ENCODE measurements at places on chromosomes 7 and 10.

DNA sequence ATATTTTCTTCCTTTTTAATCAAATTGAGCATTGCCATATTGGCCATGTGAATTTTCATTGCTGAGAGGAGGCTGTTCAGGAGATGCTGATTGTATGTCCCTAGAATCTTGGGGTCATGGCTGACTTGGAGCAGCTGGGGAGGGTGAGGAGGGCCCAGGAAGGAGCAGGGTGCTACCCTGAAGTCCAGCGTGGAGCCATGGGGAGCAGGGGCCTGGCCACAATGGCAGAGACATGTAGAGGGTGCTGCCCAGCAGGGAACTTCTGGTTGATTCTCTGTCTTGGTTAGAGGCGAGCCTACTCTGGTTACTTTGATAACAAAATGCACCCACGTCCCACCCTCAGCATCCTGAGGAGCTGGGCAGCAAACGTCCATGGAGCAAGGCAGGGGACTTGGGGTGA is 186.0 kb downstream of the MYOF start:
- DNase-seq, result no peak

DNA sequence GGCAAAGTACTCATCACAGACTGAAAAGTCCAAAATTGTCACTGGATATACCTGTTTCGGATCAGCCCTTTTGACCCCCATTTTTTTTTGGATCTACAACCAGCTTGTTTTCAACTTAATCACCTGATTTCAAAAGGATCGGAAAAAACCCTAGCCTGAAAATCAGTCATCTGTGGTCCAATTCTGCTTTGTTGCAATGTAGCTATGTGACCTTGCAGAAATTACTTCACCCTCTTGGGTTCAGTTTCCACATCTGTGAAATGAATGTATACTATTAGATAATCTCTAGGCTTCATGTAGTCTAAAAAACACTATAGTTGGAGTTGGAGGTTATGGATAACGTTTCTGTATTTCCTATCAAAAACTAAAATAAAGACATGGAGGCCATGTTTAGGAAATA is 37.1 kb downstream of the STEAP4 start:
- no peak for DNase-seq

GRCh38 chr7:66429498-66430163 is 199.1 kb upstream of the KCTD7 start:
- DNase-seq, result no peak

GRCh38 chr7:158394936-158395335 is 192.7 kb downstream of the PTPRN2 start:
- DNase-seq, result no peak

GRCh38 chr7:136050462-136050847 is 73.3 kb upstream of the MTPN start:
- DNase-seq, result no peak

GRCh38 chr10:6123532-6123931 is 34.7 kb downstream of the RBM17 start:
- DNase-seq, result no peak

GRCh38 chr7:22642454-22642853 is 84.5 kb upstream of the IL6 start:
- no peak for DNase-seq

DNA sequence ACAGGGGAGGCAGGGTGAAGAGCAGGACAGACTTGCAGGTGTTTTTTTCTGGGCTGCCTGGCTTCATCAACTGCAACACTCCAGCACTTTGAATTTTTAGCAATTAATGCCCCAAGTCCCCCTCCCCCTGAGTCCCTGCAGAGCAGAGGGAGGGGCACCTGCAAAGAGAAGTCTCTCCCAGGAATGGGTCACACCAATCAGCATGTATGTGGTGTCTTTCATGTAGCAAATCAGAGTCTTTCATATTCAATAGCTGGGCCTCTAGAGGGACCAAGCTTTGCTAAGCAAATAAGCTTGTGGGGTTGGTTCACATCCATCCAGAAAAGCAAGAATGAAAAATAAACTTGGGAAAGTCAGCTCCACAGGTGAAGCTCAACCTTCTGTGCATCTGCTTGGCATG is 90.7 kb downstream of the PARP12 start:
- DNase-seq, result no peak

GRCh38 chr10:24483701-24484100 is 240.0 kb downstream of the ARHGAP21 start:
- no peak for DNase-seq

DNA sequence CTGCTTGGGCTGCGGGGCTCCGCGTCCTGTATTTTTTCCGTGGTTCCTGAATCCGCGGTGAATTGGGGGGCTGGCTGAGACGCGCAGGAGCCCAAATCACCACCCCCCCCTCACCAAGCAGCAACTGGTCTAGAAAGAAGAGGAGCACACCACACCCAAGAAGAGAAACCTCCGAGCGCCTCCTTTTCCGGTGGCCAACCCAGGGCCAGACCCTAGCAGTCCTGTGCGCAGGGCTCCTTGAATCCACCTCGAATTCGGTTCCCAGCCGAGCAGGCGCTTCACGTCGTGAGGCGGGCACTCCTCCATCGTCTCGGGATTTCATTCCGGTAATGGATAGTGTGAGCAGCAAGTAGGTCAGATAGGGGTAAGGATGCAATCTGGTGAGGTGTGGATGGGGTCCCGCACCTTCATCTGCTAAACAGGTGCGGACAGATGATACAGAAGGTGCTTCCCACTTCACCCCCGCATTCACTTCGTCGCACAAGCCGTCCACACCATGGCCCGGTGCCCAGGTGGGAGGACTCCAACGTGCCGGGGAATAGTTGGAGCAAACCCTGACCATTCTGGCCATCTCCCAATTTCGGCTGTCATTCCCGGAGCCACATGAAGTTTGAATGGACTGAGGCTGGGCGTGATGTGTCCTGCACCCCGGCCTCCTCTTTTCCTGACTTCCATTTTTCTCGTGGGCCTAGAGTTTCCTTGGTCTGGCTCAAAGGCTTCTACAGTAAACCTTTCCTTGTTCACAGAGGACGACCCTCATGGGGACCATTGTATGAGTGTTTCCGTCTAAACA is 19.8 kb upstream of the ZNF273 start:
- DNase-seq, result no peak

- no peak for DNase-seq
These were observed 60.2 kb downstream of the SEMA3E start for GRCh38 chr7:83588602-83589240.

DNA sequence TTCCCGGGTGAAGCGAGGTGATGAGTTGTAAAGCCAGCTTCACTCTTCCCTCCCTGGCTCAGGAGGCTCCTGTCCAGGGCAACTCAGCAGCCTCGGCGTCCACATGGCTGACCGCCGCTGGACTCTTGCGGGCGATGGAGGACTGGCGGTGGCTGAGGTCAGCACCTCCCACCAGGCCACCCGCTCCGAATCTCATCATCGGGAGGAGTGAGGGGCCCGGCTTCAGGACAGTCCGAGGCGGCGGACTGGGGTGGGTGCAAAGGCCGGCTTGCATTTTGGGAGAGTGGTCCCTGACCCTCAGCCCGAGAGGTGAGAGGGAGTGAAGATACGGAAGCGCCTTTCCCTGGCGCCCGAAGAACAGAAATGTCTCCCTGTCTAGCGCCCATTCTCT is 759 bp downstream of the DNAJB12 start:
- no peak for DNase-seq

DNA sequence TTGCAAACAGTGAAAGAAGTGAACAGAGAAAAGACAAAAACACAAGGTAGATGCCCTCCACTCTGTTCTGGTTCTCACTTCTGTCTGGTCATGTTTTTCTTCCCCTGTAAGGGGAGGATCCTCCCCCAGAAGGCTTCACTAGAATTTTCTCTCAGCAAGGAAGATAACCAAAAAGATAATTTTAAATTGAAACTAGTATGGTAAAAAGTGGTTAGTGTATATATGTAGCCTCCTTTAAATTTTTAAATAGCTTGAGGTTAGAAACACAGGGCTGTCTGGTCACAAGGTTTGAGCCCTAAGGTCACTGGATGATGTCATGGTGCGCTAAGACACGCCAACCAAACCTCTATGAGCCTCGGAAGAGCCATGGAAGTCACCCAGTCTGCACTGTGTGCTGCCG is 5.6 kb upstream of the PKD1L1 start:
- DNase-seq, result no peak

DNA sequence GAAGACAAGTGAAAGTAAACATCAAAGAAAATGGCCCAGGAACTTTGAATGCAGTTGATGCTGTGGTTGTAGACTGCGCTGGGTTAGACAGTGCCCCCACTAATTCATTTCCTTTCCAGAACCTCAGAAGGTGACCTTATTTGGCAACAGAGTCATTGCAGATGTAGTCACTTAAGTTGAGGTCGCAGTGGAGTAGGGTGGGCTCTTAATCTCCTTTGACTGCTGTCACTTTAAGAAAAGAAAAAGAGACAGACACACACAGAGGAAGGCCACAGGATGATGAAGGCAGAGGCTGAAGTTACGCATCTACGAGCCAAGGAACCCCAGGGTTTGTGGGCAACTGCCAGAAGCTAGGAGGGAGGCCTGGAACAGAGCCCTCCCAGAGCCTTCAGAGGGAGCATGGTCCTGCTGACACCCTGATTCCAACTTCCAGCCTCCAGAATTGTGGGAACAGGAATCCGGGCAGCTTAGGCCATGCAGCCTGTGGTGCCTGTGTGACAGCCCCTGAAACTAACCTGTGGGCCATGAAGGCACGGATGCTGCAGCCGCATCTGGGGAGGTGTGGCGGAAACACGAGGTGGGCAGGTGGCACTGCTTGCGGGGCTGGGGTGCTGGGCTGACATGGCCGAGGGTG is 107.6 kb downstream of the PRKAG2 start:
- no peak for DNase-seq

GRCh38 chr7:123204206-123204835 is 4.6 kb upstream of the SLC13A1 start:
- no peak for DNase-seq

DNA sequence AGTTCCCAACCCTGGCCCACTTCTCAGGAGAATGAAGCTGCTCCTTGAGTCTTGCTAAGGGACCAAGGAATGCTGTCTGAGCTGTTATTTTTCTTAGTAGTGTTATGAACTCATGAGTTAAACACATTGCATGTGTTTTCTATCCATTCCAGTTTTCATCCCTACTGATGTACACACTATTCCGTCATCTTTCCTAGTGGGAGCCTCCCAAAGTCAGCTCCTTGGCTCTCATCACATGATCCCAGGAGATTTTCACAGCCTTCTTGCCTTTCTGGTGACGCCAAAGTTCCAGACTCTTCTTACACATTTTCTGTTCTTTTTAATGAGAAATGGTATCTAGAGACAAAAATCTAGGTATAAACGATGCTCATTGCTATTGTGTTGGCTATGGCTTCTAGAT is 8.4 kb upstream of the C10orf71 start:
- no peak for DNase-seq

DNA sequence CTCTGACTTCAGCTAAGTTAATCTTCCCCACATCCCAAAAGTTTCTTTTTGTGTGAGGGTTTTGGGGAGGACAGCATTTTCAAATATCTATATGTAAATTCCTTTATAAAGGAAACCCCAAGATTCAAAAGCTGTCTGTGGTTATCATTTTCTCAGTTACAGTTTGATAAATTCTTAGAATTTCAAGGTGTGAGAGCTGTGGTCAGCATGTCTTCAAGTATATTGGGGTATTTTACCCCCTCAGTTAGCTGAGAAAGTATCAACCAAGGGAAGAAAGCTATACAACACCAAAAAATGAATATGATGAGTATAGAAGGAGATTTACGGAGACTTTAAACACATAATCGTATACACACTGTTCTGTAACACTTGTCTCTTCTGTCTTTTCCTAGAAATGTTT is 109.2 kb downstream of the SND1 start:
- DNase-seq, result no peak

DNA sequence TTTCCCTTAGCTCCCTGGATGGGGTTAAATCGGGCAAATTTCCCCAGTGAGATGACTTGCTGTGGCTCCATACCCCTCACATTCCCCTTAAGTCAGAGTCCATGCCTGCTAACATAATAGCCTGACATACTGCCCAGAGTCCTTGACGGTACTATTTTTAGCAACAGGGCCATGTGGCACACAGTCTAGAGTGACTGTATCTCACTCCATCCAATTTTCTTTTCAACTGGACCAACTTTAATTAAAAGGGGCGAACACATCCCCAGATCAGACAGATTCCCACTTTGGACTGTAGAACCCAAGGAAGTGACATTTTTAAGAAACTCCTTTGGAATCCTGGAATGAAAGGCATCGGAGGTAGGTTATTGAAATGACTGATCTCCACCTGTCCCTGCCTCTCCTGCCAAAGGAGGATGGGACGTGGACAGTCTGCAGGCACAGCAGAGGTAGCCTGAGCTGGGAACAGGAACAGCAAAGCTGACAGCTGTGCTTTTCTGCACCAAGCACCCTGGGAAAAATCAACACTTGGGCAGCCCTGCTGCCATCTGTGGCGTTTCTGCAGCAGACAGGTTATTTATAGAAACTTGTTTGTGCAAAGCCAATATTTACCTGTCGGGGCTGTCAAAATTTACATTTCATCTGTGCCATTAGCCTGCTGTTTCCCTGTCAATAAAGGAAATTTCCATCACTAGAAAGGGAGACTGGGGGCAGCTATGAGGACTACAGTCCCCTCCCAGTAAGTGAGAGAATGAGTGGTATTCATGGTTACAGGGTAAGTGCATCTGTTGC is 221.5 kb upstream of the AOAH start:
- DNase-seq, result no peak

DNA sequence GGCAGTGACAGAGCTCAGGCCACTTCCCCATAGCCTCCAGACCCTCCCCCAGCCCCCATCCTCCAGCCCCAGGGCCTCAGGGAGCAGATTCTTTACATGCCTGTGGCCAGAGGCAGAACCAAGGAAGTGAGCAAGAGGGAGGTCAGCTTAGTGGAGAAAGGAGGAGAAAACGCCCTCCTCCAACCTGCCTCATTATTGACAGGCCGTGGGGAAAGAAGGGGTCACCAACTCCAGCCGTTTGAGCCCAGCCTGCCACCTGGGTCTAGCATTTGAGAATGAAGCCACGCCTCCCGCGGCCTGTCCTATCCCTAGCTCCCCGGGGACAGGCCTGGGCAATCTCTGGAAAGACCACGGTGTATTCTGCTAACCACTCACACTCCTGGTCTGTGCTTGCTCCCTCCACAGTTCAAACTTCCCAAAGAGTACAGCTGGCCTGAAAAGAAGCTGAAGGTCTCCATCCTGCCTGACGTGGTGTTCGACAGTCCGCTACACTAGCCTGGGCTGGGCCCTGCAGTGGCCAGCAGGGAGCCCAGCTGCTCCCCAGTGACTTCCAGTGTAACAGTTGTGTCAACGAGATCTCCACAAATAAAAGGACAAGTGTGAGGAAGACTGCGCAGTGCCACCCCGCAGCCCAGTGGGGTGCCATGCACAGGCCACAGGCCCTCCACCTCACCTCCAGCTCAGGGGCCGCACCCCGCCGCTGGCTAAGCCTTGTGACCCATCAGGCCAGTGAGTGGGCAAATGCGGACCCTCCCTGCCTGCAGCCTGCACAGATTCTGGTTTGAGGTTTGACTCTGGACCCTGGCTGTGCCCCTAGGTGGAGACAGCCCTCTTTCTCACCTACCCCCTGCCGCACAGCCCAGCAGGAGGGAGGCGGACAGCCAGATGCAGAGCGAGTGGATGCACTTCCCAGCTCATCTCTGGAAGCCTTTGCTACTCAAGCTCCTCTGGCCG is 14.3 kb upstream of the TRIM8 start:
- DNase-seq, result no peak

All from pulmonary artery endothelial cell (primary cell).